Foreskin keratinocyte (primary cell): ENCODE measurements at places on chromosomes 6 and 20.
A peak's percentile ranks its signal among the peaks of the same experiment; 100 is the strongest.

GRCh38 chr6:168250250-168250649 is 69.3 kb downstream of the DACT2 start:
- no peak for DNase-seq

DNA sequence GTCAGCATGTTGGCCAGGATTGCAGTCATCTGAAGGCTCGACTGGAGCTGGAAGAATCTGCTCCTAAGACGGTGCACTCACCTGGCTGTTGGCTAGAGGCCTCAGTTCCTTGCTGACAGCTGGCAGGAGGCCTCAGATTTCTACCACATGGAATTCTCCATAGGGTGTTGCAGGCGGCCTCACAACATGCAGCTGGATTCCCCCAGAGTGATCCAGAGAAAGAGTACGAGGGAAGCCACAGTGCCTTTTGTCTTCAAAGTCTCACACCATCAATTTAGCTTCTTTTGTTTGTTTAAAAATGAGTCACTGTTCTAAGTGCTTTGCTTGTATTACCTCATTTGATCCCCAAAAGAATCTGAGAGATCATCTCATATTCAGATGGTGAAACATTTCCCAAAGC is 65.5 kb upstream of the FYN start:
- peak; percentile 81 for DNase-seq

DNA sequence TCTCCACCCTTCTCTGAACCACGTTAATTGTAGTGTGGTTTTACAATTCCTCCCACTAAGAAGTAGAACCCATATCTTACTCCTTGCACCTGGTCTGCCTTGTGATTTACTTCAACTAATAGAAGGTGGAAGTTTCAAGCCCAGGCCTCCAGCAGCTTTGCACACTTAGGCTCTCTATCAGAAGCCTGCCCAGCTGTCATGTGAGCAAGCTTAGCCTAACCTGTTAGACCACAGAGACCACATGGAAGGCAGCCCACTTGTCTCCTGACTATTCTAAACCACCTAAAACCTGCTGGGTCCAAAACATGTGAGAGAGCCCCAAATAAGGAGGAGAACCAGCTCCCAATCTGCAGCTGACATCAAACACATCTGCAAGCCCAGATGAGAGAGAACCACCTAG is 127.6 kb upstream of the BTBD3 start:
- DNase-seq, result peak; percentile 42

DNA sequence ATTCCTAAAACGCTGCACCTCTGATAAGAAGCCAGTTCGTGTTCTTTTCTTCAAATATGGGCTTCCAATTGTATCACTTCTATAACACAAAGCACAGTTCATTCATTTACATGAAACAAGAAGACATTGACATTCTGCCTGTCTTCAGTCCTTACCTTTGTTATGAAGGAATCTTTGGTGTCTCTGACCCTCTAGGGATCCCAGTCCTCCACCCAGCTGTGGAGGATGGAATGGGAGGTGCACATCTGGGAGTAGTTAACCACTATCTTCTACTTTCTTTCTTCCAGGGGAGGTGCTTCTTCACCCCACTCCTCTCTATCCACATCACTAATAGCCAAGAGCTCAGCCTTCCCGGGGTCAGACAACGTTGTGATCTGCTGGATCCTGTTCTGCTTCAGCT is 233.4 kb downstream of the CDC5L start:
- DNase-seq, result no peak

GRCh38 chr6:30411515-30412207 is 66.7 kb downstream of the RPP21 start:
- DNase-seq, result no peak

- DNase-seq, result peak; percentile 15
Observed at GRCh38 chr20:37095108-37095598, 644 bp downstream of the RBL1 start.

DNA sequence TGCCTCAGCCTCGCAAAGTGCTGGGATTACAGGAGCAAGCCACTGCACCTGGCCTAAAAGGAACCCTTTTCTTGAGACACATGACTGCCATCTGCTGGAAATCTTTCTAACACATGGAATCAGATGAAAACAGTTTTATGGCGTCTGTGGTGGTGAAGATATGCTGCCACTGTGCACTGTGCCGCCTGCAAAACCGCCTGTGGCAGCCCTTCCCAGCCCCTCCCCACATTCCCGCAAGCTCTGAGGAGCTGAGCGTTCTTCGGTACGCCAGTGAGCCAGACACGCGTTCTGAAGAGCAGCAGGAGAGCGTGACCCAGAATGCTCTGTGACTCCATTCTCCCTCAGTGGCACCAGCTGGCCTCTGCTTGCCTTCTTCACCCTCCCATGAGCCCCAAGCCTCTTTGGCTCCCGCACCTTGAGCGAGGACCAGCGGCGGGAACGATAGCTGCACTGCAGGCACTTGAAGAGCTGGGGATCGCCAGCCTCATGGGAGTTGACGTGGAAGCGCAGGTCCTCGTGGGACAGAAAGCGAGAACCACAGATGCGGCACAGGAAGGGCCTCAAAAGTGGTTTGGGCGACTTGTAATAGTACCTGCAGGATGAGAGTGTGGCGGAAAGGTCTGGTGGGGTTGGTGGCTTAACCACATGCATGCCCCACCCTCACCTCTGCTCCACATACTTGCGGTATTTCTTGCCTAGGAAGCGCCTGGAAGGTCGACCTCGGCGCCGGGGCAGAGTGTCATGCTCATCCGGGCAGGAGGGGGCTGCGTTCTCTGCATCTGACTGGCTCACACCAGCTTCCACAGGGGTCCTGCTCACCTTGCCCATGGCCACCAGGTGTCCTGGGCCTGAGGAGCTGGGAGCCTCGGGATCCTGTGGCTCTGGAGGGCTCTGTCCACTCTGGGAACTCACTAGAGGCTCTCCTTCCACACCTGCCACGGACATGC is 8.7 kb downstream of the ZNF335 start:
- DNase-seq, result no peak

DNA sequence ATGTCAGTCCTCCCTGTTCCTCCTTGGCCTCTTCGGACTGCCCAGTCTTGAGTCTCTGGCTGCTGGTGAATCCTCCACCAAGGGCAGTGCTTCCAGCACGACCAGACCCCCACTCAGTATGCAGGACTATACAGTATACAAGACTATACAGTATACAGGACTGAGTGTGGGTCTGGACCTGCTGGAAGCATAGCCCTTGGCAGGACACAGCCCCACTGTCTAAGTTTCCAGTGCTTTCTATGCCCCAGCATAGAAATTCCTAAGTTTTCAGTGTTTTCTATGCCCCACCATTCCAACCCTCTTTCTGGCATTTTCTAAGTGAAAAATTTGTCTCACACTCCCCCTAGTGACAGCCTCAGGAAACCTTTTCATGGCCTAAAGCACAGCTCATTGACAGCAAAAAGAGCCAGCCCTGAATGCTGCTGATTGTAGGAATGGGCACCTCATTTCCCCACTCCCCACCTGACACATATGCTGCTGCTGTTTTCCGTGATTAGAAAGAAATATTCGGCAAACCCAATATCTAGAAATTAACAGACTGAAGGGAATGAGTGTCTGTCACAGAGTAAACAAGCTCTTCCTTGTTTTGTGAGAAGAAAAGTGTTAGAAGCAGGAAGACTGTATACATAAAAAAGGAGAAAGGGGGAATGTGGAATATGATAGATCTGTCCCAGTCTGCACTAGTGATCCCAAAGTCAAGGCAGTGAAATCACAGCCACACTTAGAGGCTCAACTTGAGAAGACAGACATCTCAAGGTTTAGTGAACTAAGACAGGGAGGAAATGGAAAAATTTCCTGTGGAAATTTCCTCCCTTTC is 206.9 kb downstream of the IBTK start:
- peak; percentile 43 for DNase-seq

- no peak for DNase-seq
Observed at GRCh38 chr6:21707524-21708319, 114.2 kb downstream of the SOX4 start.

GRCh38 chr6:110352563-110353262 is 5.4 kb downstream of the METTL24 start:
- DNase-seq, result no peak
